ENCODE measurements at places on chromosomes 11 and 22. TPM values are rescaled to one million over a fixed set of nuclear protein-coding genes. Genes with fewer than 3 reads are reported as not detected.

GRCh38 chr11:11380883-11381282, 27.8 kb upstream of the CSNK2A3 start:
- no peak overlapping the region for H3K4me3 ChIP-seq
- H3K4me1 ChIP-seq = no peaks in the 10 kb centered on the region
- DNase-seq = no peak
- H3K36me3 ChIP-seq = no peaks in the 10 kb centered on the region

DNA sequence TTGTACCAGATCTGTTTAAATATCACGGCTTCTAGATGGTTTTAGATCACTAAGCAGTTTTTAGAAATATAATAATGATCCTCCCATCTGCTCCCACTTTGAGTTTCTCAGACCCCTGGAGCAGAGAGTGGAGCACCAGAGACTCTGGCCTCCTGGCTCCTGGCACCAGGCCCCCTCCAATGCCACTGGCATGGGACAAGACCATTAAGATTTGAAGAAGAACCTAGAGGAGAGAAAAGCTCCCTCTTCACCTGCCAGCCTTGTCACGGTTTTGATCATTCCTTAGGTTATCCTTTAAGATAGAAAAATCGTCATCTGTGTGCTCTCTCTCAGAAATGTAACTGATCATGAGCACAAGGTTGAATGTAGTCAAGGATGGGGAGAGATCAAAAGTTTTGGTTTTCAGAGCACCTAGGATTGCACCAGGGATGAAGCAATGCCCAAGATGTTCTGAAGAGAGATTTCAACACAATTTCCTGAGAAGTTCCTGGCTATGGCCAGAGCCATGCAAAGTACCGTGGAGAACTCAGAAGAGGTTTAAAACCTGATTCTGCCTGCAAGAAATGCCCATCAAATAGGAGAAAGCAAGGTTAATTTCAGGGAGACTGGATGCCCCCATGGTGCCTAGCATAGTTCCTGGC, 22.2 kb downstream of the IL10RA start:
- H3K4me3 ChIP-seq = peak overlapping the region; percentile 31
- peaks cover 27% of the 10 kb centered on the region for H3K36me3 ChIP-seq
- peaks cover 81% of the 10 kb centered on the region for H3K4me1 ChIP-seq
- peak overlapping the region; percentile 88 for H3K27ac ChIP-seq
- no peaks in the 10 kb centered on the region for H3K27me3 ChIP-seq
- DNase-seq = no peak

DNA sequence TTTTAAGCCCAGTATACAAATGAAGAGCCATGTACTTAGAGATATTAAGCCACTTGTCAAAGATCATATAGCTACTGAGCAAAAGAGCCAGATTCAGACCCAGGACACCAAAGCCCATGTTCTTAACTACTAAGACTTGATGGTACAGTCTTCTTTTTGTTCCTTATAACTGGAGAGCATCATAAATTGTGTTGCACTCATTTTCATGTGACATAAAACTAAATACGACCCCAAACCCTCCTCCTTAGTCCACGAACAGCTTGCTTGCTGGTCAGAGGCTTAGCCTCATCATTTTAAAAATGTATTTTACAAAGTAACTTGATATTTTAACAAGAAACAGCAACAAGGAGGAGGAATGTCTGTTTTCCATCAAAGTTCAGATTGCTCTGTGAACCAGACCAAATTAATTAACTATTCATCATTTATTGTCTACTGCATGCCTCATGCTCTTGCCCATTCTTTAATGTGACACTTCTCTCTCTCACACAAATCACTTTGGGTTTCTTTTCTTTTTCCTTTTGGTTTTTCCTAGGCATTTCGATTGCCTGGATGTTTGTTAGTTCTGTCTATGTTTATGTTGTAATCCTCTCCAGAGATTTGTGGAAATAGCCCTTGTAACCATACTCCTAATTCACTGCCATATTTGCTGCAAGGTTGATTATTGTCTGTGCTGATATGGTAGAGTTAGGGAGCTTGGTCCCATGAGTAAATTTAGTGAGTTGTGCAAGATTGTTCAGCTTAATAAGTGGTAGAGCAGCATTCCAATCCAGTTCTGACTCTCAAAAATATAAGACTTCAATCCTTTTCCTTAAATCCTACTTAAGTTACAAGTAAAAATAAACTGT, 8.4 kb upstream of the ARHGAP20 start:
- DNase-seq = no peak
- no peaks in the 10 kb centered on the region for H3K36me3 ChIP-seq
- H3K27ac ChIP-seq = no peak overlapping the region
- no peak overlapping the region for H3K4me3 ChIP-seq
- no peaks in the 10 kb centered on the region for H3K4me1 ChIP-seq
- peaks cover 10% of the 10 kb centered on the region for H3K27me3 ChIP-seq

DNA sequence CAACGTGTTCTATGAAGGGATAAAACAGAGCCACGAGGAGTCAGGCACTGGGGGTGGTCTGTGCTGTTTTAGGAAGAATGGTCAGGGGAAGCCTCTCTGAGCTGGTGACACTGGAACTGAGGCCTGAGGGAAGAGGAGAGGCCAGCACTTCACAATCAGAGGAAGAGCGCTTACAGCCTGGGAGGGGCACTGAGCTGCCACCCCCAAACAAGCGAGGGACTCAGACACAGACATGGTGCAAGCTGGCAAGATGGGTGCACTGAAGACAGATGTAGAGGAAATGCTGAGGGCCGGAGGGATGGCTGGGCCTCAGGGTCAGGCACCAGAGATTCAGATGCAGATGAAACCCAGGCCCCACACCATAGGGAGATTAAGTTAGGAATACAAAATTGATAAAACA, 40.0 kb upstream of the TP53I11 start:
- H3K4me1 ChIP-seq = no peaks in the 10 kb centered on the region
- no peak overlapping the region for H3K4me3 ChIP-seq
- H3K36me3 ChIP-seq = no peaks in the 10 kb centered on the region
- DNase-seq = no peak

GRCh38 chr11:118923721-118924587, 1.8 kb downstream of the BCL9L start:
- H3K27ac ChIP-seq = peak overlapping the region; percentile 72
- H3K27me3 ChIP-seq = no peaks in the 10 kb centered on the region
- H3K4me3 ChIP-seq = peak overlapping the region; percentile 79
- H3K36me3 ChIP-seq = no peaks in the 10 kb centered on the region
- no peak for DNase-seq

GRCh38 chr11:77876045-77876444, 55.1 kb downstream of the AAMDC start:
- no peaks in the 10 kb centered on the region for H3K27me3 ChIP-seq
- H3K4me3 ChIP-seq = no peak overlapping the region
- DNase-seq = no peak
- peaks cover 14% of the 10 kb centered on the region for H3K4me1 ChIP-seq

- H3K27me3 ChIP-seq = peaks cover 4% of the 10 kb centered on the region
- no peak overlapping the region for H3K27ac ChIP-seq
- H3K36me3 ChIP-seq = no peaks in the 10 kb centered on the region
- H3K4me3 ChIP-seq = no peak overlapping the region
- no peak for DNase-seq
Observed at GRCh38 chr11:14107050-14107430, 144.5 kb downstream of the SPON1 start.

GRCh38 chr11:95339086-95339901, 108.3 kb upstream of the SESN3 start:
- no peak overlapping the region for H3K27ac ChIP-seq
- DNase-seq = no peak
- peaks cover 29% of the 10 kb centered on the region for H3K4me1 ChIP-seq
- H3K27me3 ChIP-seq = peaks cover 2% of the 10 kb centered on the region
- no peak overlapping the region for H3K4me3 ChIP-seq

DNA sequence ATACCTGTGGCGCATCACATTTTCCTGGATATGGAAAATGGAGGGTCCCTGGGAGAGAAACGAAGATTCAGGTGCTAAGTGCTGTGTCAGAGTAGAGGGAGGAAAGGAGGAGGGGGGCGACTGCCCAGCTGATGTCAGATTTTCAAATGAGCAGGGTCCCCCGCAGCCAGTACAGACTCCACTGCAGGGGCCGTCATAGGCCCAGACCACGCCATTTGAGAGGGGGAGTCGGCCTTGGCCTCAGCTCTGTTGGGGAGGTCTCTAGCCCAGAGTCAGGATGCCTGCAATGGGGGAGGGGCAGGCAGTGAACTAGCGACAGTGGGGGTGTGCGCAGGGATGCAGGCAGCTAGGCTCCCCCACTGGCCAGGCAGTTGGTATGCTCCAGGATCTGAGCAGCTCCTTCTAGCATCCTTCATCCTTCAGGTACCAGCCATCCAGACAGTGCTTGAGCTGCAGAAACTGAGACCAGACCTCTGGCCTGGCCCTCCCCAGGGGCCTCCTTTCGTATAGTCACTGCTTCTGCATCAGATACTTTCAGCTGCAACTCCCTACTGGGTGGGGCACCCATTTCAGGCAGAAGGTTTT, at the start of the genes BSCL2 and GNG3:
BSCL2 (minus strand) TSS at position 148 of the 585 bp plus-strand sequence. CDS start 229 bp downstream, outside the sequence.
GNG3 (plus strand) TSS at position 400 of the 585 bp plus-strand sequence. CDS start 620 bp downstream, outside the sequence.
- no peaks in the 10 kb centered on the region for H3K27me3 ChIP-seq
- peaks cover 39% of the 10 kb centered on the region for H3K4me1 ChIP-seq
- peak within 1 kb of the TSS; percentile 82 for H3K4me3 ChIP-seq
- H3K27ac ChIP-seq = peak within 1 kb of the TSS; percentile 88
- H3K36me3 ChIP-seq = peaks cover 39% of the 10 kb centered on the region

The RIBC2 gene
- total RNA-seq = 11.0 TPM

The GAL gene
- 1.0 TPM for total RNA-seq

The NTM gene
- not detected for total RNA-seq

The ART1 gene
- not detected for total RNA-seq

The HTR3B gene
- not detected for total RNA-seq

The BUD13 gene
- total RNA-seq = 30.4 TPM

The DDTL gene
- total RNA-seq = 4.8 TPM
